ENCODE measurements at places on chromosomes 5 and 9. TPM values are rescaled to one million over a fixed set of nuclear protein-coding genes. Genes with fewer than 3 reads are reported as not detected.
A peak's percentile ranks its signal among the peaks of the same experiment; 100 is the strongest.

SLC46A2 gene
- not detected for total RNA-seq

RASGEF1C gene
- not detected for total RNA-seq

ANKDD1B gene
- total RNA-seq = 0.26 TPM

GAS1 gene
- total RNA-seq = 10.7 TPM

VLDLR gene
- 20.3 TPM for total RNA-seq

CARTPT gene
- not detected for total RNA-seq

NR3C1 gene
- total RNA-seq = 61.4 TPM

MRPL22 gene
- total RNA-seq = 38.7 TPM

FAM151B gene
- total RNA-seq = 0.63 TPM

GLRA1 gene
- not detected for total RNA-seq

INSL6 gene
- total RNA-seq = not detected

NEK6 gene
- total RNA-seq = 10.1 TPM

PCDHGB4 gene
- 2.5 TPM for total RNA-seq

FREM1 gene
- total RNA-seq = 0.25 TPM

DNA sequence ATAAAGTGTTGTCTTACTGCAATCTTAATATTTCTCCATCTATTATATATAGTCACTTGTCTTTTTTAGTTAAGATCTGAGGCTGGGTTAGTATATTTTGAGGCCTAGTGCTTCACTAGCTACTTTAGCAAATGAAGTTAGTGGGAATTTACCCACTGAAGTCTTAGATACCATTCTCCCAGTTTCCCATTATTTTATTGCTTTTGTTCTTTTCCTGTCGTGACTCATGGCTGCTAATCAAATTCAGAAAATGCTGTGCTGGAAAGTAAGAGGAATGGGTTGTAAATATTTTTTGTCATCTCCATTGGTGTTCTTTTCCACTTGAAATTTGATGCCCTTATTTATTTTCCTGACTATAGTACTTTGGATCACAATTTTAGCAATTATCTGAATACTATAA is 14.2 kb downstream of the TCERG1 start:
- DNase-seq = no peak

DNA sequence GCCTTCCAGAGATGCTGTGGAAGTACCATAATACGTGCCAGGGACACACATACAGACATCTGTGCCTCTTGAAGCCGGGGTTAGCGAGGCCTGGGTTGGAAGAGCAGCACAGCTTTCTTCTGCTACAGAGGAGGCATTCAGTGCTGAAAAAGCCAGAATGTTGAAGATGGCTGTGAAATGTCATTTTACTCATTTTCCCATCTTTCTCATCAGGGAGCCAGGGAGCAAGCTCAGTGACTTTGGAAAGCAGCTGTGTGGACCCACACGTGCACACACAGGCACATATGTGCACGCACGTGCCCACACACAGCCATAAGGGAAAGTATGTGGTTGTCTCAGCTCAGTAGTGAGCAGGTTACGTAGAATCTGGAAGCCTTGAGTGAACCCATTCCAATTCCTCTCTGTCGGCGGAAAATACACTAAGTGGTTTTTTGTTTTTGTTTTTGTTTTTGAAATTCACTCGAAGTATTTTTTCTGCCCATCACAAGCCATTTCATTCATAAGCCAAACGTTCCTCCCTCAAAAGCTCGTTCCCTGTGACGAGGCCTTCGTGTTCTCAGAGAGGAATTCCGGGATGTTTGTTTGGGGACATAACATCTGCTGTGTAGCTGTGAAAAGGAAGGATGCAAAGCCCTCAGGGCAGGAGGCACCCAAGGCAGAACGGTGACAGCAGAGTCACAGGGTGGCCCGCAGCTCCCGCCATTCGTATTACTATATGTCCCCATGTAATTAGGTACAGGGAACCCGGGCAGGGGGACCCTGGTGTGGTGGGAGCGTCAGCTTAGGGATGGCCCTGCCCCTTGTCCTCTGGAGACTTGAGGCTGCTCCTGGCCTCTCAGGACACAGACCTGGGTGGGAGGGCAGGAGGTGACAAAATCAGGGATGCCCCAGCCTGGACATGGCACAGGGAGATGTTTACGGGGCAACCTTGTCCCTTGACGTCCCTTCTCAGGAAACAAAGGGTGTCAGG is 29.0 kb upstream of the ANKRD33B start:
- no peak for DNase-seq

GRCh38 chr5:178883815-178884430 is 11.8 kb upstream of the ZFP2 start:
- DNase-seq = no peak

DNA sequence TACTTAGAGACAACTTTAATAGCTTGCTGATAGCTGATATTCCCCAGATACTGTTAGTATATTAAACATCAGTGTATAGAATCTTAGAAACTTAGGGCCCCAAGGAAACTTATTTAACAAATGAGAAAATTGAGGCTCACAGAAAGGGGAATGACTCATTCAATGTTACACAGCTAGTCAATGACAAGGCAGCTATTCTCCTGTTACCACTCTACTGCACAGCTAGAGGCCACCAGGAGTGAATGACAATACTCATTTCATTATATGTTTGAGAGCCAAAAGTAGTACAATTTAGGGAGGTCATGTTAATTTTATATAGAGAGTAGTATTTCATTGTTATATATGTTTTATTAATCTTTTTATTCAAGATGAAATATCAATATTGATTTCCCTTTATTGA is 33.2 kb upstream of the PCDHB1 start:
- DNase-seq = no peak

DNA sequence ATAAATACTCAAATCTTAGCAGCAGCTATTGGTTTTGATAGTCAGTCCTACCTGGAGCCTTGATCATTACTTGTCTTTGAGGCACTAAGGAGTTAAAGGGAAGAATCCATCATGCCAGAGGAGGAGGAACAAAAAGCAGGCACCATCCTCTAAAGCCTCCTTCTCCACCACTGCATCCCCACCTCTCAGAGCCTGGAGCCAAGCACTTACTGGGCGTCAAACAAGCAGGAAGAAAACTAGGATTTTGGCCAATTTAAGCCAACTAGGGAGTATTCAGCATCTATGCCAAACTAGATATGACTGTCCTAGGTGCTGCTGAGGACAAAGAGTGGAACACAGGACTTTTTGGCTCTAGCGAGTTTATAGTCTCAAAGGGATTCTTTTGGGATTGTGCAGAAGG is 152.5 kb downstream of the PPP2R2B start:
- DNase-seq = no peak

DNA sequence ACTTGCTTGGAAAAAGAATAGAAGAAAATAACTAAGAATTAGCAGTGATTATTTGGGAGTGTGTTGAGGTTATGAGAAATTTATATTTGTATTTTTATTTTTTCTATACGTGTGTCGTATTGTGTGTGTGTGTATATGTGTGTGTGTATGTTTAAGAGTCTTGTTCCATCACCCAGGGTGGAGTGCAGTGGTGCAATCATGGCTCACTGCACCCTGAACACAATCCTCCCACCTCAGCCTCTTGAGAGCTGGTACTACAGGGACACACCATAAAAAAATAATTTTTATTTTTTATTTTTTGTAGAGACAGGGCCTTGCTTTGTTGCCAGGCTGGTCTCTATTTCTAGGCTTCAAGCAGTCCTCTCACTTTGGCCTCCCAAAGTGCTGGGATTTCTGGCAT is 643.8 kb downstream of the PDE4D start:
- DNase-seq = no peak

DNA sequence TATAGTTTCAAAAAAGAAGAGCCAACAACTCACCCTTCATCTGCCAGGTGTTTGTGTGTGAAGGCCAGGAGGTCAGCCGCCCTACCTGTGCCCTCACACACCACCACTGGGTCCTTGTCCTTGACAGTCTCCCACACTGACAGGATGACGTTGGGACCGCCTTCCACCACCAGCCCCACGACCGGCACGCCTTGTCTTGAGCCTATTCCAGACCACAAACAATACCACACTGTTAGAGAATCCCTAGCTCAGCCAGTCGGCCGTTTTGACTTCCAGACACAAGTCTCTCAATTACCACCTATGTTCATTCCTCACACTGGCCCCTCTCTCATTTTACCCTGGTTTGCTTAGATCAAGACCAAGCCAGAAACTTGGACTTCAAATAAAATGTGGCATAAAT is 66.1 kb downstream of the TRPM6 start:
- DNase-seq = no peak

DNA sequence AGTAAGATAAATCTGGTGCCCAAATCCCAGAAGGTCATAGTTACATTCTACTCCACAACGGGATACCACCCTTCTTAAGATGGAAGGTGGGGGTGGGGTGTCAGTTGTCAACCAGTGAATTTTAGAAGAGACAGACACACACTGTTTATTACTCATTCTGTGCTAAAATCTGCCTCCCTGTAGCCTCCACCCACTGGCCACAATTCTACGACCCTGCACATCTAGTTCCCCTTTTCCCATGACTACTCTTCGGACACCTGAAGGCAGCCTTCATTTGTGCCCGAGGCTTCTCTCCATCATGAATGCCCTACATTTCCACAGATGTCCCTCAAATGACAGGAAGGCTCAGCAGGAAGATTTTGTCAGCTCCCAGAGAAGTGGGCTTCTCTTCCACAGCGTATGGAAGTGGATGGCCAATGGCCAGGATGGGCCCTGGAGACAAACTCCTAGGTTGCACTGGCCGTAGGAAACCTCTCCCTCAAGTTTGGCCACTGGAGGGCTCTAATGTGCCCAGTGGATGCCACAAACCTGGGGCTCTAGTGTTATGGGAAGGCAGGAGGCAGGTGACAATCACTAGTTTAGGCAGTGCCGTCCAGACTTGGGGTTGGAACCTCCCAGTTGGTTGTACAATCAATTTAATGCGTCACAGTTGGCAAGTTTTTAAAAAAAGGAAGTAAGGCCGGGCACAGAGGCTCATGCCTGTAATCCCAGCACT is 46.6 kb downstream of the PTPN3 start:
- DNase-seq = no peak

DNA sequence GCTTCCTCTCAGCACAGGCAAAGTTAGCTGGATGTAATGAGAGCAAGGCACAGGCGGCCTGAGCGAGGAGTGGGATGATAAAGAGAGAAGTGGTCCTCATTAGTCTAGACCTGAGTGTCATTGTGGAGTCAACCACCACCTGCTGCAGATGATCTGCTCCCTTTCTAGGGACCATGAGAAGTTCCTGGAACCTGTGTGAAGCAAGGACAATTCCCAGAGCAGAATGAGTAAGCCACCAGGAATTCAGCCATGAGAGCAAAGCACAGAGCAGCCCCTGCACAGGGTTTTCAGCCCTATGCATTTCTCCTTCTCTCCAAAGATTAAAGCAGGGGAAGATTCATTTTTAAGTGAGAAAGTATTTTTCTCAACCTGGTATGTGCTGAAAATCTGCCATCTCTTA is 146.8 kb upstream of the SPEF2 start:
- DNase-seq = no peak

DNA sequence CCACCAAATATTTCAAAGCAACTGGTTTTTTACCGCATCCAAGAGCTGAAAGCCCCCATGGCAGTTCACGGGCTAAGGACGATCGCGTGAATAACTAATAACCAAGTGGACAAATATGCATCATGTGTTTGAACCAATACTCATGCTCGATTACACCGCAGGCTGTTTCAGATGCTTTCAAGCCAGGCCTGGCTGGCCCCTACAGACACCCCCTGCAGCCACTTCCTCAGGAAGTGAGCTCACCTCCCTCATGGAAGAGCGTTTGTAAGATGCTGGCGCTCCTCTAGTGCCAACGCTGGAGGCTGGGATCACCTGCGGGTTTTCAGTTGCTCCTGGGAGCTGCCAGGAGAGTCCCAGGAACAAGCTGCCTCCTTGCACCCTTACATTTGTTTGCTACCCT is 53.9 kb upstream of the PTCH1 start:
- no peak for DNase-seq

GRCh38 chr5:43203373-43203772 is 11.3 kb downstream of the NIM1K start:
- DNase-seq = no peak

GRCh38 chr5:79297661-79298060 is 61.7 kb downstream of the JMY start:
- no peak for DNase-seq

- DNase-seq = no peak
These were observed 69.4 kb upstream of the MEF2C start for GRCh38 chr5:88952344-88952743.

GRCh38 chr5:180162304-180162661 is 46.7 kb downstream of the RASGEF1C start:
- no peak for DNase-seq

- no peak for DNase-seq
These were observed 306.8 kb downstream of the SPOCK1 start for GRCh38 chr5:137192293-137192743.

GRCh38 chr9:19049917-19050636 is 850 bp downstream of the RRAGA start:
- no peak for DNase-seq

- no peak for DNase-seq
These were observed 18.9 kb downstream of the WHRN start for GRCh38 chr9:114486205-114486963.

- no peak for DNase-seq
These were observed 3.6 kb downstream of the DNAJC21 start for GRCh38 chr5:34932947-34933346.

GRCh38 chr5:67677422-67677970 is 480.9 kb upstream of the CD180 start:
- DNase-seq = peak; percentile 85

GRCh38 chr5:71706906-71707305 is 12.2 kb upstream of the CARTPT start:
- DNase-seq = no peak

DNA sequence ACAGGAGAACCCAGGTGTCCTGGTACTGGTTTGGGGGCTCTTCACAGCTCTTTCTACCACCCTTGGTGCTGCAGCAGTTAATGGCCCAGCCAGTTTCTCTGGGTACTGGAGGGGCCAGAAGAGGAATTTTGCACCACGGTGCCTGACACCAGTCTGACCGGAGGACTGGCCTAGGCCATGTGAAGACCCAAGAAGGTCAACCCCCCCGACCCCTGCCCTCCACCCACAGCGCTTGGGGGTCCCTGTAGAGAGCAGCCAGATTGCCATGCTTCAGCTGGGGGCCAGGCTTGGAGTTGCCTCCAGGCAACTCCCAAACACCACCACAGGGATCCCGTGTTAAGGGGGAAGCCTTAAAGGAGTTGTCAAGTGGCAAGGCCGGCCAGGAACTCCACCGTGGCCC is 6.2 kb downstream of the ARSI start:
- DNase-seq = no peak

DNA sequence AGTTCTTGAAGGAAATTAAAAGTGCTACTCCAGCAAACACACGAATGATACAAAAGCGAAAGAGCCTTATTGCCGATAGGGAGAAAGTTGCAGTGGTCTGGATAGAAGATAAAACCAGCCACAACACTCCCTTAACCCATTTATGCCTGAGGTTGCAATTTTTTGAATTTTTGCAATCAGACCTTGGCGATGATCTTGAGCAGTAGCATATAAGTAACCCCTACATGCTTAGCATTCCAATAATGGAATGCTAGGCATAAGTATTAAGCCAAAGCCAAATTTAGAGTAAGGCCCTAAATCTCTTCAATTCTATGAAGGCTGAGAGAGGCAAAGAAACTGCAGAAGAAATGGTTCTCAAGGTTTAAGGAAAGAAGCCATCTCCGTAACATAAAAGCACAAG is 153.5 kb downstream of the SLC28A3 start:
- no peak for DNase-seq

GRCh38 chr9:128554155-128554862 is 1.9 kb downstream of the SPTAN1 start:
- peak; percentile 60 for DNase-seq

Measured in psoas muscle (tissue), 8 donors.